NCI-H1092 (cell line): ENCODE measurements at places on chromosomes 4 and X.
A peak's percentile ranks its signal among the peaks of the same experiment; 100 is the strongest.

DNA sequence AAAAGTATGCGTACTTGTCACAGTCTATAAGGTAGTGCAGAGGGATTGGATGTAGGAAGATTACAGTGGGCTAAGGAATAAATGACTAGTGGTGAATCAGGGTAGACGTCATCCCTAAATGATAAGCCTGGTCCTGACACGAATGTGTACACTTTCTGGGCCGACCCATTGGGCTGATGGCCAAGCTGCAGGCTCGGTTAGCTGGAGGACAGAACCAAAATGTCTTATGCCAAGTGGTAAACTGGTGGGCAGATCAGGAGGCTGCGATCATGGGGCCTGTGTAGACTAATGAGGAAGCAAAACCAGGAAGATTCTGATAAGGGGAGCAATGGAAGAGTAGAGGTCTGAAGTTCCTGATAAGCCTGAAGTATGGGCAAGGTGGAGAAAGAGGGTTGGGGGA, 272.8 kb upstream of the GATB start:
- DNase-seq: no peak

- DNase-seq: peak; percentile 27
These were observed 775 bp downstream of the KCTD8 start for GRCh38 chr4:44447563-44448504.

GRCh38 chr4:14994242-14994641, 8.0 kb upstream of the CPEB2 start:
- DNase-seq: no peak

DNA sequence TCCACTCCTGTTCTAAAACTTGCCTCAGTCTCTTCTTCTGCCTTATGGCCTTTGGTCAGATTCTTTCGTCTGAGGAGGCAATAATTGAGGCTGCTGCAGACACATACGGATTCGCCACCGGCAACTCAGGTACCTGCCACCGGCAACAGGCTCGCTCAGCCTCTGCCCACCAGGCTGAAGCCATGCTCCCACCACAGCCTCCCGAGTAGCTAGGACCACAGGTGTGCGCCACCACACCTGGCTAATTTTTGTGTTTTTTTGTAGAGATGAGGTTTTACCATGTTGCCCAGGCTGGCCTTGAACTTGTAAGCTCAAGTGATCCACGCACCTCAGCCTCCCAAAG, 26.6 kb downstream of the TNIP2 start:
- DNase-seq: no peak

DNA sequence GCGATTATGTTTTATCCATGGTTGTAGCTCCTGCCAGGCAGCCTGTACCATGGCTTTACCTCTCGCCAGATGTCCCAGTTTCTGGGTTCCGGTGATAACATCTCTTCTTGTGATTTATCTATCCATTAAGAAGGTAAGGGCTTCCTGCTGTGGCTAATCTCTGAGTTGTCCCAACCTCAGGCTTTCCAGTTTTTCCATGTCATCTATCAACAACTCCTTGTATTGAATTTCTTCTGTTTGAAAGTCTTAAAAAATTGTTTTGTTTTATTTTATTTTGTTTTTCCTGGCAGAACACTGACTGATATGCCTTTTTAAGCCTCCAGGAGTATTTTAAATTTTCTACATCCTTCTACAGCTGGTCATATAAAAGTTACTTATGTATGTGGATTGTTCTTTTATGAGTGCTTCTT, 241.9 kb downstream of the ANTXR2 start:
- no peak for DNase-seq

DNA sequence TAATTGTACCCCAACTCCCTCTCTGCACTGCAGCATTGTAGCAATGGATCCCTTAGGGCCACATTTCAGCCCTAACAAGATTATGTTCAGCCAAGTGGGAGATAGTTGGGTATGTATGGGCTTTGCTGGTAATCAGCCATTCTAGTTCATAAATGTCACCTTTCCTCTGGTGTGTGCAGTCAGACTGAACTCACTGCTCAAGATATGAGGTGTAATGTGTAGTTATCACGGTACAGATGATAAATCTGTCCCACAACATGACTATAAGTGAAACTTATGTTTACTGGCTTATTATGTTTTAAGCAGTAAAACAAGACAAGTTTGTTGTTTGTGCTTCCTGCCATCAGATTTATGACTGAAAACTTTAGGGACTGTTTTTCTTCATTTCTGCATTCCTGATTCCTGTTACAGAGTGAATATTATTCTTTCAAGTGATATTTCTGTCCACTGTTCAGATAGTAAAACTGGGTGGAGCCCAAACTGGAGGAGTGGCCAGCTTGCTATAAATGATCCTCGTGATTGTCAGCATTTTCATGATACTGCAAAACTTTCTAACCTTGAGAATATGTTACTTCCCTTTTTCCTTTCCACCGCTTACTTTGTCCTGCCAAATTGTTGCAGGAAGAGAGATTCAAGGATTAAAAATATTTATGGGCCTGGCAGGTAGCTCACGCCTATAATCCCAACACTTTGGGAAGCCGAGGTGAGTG, 44.9 kb downstream of the ANAPC4 start:
- no peak for DNase-seq

GRCh38 chr4:3786196-3786869, 20.1 kb downstream of the ADRA2C start:
- peak; percentile 92 for DNase-seq

- no peak for DNase-seq
These were observed 49.7 kb upstream of the ANKRD17 start for GRCh38 chr4:73308286-73308685.

- no peak for DNase-seq
These were observed 36.3 kb downstream of the SULT1E1 start for GRCh38 chr4:69823481-69824186.

- DNase-seq: no peak
These were observed 7.7 kb upstream of the APBB2 start for GRCh38 chr4:41221850-41222645.

DNA sequence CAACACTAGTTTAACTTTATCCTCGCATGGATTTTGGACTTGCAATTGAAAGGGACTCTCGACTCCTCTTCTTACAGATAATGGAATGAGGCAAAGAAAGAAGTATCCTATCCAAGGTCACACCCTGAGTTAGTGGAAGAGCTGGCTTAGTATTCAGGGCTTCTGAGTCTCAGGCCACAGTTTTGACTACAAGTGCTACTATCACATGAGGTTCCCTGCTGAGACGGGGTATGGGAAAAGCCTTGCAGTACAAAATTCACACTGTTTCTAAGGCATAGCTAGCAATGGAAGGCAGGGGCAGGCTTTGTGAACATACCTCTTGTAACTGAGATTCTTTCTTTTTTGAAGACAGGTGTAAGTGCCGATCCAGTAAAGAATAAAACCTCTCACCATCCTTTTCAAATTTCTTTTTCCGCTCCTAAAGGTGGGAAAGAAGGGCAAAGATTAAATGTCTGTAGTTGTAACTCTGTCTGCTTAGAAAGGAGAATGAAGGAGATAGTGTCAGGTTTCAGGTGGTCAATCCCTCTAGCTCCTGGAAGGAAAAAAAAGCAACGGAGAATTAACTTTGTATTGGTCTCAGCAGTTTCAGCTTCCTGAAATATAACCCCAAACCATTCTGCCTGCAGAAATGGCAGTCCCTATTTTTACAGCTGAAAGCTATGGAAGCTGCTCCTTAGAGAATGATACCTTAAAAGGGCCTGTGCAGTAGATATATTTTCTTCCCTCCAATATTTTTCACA, 199.0 kb downstream of the OPHN1 start:
- DNase-seq: no peak

DNA sequence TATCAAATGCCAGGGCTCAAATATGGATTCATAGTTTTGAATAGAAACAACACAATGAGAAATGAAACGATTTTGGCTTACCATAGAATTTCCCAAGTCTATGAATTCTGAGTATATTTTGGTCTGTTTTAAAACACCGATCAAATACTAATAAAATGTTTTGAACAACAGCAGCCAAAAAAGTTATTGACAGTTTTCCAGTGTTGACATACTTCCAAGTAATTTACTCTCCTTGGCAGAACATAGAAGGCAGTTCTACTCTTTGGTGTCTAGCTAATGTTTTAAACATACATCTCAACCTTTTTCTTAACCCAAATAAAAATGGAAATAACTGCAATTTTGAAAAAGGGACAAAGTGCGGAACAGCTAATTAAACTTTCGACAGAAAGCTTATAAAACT, 1419.8 kb downstream of the ADGRL3 start:
- no peak for DNase-seq

- DNase-seq: no peak
These were observed 38.4 kb downstream of the CPLX1 start for GRCh38 chr4:787561-787981.

GRCh38 chr4:146916479-146917076, 29.1 kb downstream of the TTC29 start:
- no peak for DNase-seq

- no peak for DNase-seq
These were observed 21.8 kb upstream of the GBA3 start for GRCh38 chr4:22670956-22671355.

DNA sequence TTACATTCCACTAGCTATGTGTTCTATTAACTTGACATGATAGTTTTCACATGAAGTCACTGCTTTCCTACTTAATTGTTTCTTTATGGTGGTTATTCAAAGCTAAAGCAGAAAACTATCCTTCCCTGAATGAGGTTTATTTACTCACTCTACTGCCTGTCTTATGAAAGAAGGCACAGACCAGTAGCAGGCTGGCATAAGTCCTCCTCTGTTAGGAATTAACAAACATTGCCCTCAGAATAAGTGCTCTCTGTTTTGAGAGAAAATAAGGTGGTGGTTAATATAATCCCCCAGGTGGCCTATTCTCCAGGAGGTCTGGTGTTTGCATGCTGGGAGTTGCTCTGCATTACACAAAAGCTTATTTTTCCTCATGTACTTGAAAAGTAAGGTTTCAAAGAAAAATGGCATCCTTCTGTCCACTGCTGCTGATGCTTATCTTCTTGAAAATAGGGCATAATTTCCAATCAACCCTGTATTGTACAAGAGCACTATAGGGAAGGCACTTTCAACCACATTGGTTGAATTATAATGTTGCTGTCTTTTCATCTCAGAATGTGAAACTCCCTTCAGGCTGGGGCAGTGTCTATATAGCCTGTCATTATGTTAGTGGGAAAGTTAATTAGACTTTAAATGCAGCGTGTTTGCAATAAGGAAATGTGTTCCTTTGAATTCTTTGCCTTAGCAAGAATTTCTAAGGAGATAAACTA, 119.7 kb upstream of the TBC1D9 start:
- DNase-seq: peak; percentile 9

DNA sequence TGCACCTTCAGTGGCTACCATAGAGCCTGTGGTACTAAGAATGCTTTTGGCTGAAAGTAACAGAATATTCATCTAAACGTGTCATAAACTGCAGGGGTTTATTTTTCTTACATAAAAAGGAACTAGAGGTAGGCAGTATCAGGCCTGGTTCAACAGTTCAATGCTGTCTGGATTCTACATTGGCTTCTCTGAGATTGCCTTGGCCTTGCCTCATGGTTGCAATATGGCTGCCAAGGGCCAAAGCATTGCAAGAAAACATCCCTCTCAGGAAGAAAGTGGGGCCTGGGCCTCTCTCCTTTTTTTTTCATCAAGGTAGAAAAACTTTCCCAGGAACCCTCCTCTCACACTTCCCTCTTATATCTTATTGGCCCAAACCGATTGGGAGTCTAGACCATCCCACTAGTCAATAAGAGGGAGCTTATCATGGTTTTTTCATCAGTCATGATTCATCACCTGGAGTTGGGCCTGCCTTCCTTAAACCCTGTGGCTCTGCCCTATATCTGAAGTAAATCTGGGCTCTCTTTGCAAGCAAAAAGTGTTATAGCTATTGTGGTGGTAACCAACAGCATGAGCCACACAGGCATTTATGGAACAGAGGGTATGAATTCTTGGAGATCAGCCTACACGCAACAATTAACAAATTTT, 1.8 kb upstream of the DOCK11 start:
- DNase-seq: no peak

GRCh38 chr4:123419885-123420755, 23.5 kb downstream of the SPRY1 start:
- no peak for DNase-seq

GRCh38 chrX:40090050-40090804, 7.5 kb downstream of the BCOR start:
- DNase-seq: no peak

DNA sequence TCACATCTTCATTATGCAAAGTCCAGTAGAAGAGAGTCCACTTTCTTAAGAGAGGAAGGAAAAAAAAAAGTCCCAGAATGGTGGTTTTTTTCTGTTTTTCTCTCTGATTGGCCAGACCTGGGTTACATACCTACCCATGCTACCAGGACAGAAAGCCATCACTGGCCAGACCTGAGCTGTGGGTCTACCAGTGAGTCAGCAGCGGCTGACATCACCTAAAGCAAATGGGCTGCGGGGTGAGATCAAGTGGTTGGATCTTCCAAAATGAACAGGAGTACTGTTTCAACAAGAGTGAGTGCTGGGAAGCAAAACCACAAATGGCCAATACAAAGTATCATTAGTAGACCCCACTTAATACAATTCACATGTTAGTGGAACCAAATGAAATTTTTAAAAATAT, 1.6 kb upstream of the NDST3 start:
- DNase-seq: no peak

DNA sequence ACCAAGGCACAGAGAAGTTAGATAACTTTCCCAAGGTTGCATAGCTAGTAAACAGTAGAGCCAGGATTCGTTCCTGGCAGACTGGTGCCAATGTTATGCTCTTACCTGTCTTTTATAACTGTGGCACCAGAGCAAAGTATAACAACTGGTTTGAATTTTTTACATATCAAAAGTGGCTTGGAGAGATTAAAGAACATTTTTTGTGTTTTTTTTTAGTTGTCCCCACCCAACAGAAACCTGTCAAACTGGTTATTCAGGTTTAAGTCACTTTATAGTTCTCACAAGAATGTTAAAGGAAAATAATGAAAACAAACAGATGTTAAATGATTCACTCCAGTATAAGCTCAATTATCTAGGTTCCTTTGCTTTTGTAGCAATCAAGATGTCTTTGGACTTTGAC, 15.6 kb upstream of the FAM47E start:
- DNase-seq: no peak

- DNase-seq: no peak
These were observed 2595.9 kb downstream of the PCDH7 start for GRCh38 chr4:33316033-33316432.

DNA sequence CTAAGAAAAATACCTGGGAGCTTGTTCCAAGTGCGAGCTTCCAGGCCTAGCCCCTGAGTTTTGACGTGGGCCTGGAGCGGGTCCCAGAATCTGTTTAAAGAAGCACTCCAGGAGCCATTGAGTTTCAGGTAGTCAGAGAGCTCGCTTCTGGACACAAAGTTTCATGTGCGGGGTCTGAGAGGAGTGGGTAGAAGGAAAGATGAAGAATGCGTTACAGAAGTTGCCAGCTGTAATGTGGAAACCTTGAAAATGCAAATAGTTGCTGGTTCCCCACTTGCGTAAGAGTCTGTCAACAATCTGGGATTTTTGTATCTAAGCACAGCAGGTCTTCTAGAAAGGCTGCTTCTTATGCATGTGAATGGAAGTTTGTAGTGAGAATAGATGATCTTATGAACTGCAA, 77.5 kb upstream of the CLCN4 start:
- DNase-seq: no peak

GRCh38 chr4:113012122-113012725, 37.2 kb upstream of the ANK2 start:
- DNase-seq: no peak
